ENCODE measurements at places on chromosomes 7 and 10.

DNA sequence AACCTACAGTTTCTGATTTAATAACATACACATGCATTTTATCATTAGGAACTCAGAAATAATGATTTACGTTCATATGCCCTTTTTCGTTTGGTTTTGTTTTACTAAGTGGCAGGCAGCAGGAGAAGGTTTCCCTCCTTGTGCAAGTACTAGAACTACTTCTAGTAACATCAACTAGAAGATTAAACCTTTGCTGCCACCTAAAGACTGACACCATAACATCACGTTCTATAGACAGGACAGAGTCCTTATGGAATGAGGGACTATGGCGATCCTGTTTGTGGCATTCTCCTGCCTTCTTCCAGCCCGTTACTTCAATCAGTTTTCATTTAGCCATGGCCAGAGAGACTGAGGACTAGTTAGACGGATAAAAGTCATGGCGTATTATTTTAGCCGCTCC, 53.2 kb downstream of the GAD2 start:
- DNase-seq: peak; percentile 32

GRCh38 chr10:124063750-124064603, 29.4 kb downstream of the CHST15 start:
- DNase-seq: no peak

DNA sequence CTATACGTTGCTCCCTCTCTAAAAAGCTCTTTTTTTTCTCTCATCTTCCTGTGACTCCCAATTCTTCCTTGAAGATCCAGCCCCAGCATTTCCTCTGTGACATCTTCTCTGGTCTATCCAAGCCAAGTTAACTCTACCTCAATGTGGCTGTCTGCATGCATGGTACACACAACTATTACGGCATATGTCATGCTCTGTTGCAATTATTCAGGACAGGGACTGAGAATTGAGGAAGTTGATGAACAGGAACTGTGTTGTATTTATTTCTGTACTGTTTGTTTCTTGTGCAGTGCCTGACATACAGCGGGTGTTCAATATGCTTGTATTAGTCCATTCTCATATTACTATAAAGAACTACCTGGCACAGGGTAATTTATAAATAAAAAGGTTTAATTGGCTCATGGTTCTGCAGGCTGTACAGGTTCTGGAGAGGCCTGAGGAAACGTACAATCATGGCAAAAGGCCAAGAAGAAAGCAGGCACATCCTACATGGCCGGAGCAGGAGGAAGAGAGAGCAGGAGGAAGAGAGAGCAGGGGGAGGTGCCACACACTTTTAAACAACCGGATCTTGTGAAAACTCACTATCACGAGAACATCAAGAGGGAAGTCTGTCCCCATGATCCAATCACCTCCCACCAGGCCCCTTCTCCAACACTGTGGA, 6.3 kb downstream of the TRPV5 start:
- no peak for DNase-seq

DNA sequence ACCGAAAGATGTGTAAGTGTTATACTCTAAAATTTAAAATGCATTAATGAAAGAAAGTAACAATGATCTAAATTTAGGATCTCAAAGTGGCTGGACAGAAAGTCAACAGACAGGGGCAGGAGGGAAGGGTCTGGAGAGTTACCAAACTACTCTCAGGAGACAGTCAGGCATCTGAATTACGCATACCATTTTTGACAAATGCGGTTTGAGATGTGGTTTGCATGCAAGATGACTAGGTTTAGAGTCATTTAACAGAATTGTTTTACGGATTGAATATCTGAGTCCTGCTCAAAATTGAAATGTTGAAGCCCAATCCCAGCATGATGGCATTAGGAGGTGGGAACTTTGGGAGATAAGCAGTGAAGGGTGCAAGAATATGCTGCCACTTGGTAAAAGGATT, 314.1 kb downstream of the WDR11 start:
- DNase-seq: no peak

DNA sequence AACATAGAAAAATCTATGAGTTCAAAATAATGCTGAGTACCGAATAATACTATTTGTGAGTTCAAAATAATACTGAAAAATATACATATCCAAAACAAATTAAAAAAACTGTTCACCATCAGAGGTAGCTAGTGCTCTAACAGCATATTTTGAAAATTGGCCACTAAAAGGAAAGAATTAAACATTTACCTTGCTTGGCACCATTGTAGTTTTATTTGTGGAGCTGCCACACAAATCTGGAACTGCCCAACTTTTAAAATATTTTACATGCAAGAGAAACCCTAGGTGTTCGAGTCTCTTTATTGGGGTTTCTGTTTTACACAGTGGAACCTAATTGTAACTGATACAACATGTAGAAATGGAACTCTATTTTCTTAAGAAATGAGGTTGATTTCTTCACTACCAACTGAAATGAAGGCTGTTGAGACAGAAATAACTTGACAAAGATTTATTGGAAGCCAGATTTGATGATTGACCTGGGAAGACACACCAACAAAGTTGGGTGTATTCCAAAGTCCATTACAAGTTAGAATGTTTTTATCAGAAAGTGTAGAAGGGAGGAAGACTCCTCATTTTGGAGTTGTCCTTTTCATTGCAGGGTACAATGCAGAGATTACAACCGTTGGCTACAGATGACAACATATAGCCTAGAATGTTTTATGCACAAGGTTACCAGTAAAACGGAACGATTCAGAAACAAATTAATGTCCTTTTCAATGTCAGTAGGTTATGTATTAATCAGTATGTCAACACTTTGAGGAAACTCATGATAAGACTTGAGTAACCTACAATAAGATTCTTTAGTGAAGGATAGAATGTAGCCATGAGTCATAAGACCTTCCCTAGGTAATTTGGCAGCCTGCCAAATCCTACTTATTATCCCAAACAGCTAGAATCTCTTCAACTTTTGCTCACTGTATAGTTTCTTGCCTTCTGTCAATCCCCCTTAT, 73.8 kb upstream of the PAPSS2 start:
- DNase-seq: peak; percentile 2

DNA sequence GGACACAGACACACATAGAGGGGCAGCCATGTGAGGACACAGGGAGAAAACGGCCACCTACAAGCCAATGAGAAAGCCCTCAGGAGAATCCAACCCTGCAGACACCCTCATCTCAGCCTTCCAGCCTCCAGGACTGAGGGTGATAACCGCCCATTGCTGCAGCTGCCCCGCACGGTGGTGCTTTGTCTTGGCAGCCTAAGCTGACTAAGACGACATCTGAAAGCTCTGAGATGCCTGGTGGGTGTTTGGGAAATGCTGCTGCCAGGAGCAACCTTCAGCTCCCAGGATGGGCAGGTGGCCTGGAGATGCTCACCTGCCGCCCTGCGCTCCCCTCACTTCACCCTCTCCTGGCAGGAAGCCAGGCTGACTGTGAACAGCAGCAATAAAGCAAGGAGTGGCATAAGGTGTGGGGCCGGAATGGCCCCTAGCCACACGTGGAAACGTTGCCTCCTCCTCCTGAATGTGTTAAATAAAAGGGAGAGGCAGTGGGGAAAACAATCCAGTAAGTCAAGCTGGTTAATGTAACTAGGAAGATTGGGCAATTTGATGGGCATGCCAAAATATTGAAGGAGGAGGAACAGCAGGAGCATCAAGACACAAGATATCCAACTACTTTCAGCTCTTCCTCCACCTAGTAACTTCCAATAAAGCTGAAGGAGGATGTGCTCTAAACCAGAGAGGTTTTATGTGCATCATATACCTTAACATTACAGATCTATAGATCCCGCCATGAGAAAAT, 121.5 kb downstream of the TNS3 start:
- no peak for DNase-seq

Data from NCI-H446 (cell line).